ENCODE measurements at places on chromosomes 1 and 21.

DNA sequence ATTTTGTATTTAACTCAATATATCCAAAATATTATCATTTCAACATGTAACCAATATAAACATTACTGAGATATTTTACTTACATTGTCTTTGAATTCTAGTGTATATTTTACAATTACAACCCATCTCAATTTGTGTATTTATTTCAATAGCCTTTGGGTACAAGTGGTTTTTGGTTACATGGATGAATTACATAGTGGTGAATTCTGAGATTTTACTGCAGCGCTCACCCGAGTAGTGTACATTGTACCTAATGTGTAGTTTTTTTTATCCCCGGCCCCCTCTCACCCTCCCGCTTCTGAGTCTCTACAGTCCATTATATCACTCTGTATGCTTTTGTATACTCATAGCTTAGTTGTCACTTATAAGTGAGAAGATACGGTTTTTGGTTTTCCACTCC, 117.0 kb upstream of the GALNT2 start:
- no peak for DNase-seq

- peak; percentile 90 for DNase-seq
Observed at GRCh38 chr21:45460611-45461368, 55.8 kb downstream of the COL18A1 start.

GRCh38 chr1:75165264-75165663, 31.1 kb downstream of the LHX8 start:
- no peak for DNase-seq

GRCh38 chr1:204102739-204103430, 30.0 kb downstream of the SOX13 start:
- DNase-seq, result no peak

- DNase-seq, result peak; percentile 1
Observed at GRCh38 chr21:21436012-21436534, 437.9 kb downstream of the NCAM2 start.

DNA sequence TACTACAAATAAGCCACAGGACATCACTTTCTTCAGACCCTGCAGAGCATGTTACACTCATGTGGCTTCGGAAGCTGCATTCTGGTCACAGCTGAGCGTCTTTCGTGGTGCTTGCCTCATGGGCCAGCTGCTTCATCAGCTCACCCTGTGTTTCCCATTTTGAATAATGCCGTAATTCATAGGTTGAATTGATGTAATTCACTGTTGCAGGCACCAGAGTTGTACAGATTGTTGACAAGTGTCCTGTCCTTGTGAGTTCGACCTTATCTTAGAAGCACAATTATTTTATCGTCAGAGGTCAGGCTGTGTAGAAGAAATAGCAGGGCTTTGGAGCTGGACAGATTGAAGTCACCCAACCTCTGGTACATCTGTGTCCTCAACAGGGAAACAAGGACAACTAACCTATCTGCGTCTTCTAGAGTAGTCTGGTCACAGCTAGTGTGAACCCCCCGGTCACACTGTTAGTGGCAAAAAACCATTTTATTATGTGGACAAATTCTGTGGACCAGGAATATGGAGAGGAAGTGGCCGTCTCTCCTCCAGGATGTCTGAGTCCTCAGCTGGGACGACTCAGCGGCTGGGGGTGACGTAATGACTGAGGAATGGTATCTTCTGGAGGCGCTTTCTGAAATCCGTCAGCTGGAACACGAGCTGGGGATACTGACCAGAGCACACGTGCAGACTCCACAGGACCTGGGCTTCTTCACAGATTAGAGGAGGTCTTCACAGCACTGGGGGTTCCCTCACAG, 17.8 kb downstream of the PKNOX1 start:
- peak; percentile 92 for DNase-seq

DNA sequence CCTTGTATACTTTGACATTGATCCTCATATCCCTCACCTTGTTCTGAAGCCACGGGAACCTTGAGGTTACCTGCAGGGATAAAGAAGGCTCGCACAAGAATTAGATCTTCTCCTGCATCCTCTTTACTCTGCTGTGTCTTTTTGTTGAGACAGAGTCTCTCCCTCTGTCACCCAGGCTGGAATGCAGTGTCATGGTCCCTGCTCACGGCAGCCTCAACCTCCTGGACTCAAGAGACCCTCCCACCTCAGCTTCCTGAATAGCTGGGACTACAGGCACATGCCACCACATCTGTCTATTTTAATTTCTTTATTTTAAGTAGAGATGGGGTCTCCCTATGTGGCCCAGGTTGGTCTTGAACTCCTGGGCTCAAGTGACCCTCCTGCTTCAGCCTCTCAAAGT, 134.7 kb downstream of the PTPRC start:
- no peak for DNase-seq

DNA sequence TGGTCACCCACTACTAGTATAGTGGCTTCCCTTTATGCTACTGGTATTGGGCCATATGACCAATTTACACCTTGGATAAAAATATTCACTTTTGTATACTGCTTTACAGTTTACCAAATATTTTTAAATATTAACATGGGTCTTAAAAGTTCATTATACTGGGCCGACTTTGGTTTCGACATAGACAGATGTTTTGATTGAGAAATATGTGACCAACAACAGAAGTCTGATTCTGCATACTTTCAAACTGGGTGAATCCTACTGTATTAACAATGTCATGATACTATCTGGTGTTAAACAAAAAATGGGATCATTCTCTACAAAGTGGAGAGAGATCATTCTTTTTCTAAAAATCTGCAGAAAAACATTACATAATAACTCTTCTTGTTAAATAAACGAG, 134.8 kb downstream of the AKT3 start:
- DNase-seq, result peak; percentile 32

DNA sequence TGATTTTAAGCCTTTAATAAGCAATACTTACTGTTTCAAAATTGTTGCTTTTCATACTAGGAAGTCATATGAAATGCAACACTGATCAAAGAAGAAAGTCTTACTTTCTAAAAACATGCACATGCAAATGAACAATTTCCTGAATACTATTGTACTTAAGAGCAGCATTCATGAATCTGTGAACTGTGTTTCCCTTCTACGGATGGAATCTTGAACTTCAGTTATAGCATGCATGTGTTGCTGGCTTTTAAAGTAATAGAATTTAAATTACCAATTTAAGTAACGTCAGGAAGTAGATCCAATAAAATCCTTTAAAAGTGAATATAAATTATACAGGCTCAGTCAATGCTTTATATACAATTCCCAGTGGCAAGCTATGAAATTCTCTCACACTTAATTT, 348.9 kb downstream of the KCNT2 start:
- DNase-seq, result no peak

GRCh38 chr1:245205396-245205795, 50.6 kb downstream of the KIF26B start:
- peak; percentile 24 for DNase-seq

- DNase-seq, result no peak
Observed at GRCh38 chr1:221149555-221150075, 270.4 kb downstream of the HLX start.

DNA sequence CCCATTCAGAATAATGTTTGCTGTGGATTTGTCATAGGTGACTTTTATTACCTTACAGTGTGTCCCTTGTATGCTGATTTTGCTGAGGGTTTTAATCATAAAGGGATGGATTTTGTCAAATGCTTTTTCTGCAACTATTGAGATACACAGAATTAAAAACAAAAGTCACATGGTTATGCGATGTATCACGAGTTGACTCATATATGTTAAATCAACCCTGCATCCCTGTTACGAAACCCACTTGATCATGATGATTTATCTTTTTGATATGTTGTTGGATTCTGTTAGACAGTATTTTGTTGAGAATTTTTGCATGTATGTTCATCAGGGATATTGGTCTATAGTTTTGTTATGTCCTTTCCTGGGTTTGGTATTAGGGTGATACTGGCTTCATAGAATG, 10.7 kb upstream of the OR2T34 start:
- DNase-seq, result no peak

DNA sequence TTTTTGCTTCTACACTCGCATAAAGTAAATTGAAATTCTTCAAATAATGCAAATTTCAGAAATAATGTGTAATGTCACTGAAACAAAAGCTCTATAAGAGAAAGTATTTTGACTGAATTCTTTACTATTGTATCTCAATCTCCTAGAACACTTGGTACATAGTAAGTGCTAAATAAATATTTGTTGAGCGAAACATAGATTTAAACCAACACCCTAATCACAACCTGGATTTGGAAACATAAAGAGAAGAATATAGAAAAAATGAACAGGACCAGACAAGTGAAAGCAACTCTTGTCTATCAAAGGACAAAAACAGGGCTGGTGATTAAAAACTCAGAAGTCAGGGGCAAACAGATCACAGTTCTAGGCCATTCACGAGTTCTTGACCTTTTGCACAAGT, 74.3 kb downstream of the AK5 start:
- no peak for DNase-seq

DNA sequence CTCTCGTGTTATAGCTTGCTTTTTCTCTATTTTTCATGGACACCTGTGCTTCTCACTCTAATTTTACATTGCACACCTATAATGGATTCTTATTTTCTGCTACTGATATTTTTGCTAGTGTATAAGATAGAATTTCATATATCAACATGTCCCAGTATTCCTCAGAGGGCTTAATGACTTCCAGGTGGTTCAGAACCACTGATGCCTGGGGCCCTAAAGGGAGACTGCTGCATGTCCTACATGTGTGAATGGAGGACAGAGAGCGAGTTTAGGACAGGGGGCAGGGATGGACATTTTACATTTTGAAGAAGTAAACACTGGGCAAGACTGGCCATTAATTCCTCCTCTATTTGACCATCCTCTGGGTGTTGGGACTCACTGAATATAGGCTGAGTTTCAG, 100.6 kb downstream of the DISC1 start:
- no peak for DNase-seq

- no peak for DNase-seq
Observed at GRCh38 chr21:35023396-35024070, 25.6 kb downstream of the RUNX1 start.

DNA sequence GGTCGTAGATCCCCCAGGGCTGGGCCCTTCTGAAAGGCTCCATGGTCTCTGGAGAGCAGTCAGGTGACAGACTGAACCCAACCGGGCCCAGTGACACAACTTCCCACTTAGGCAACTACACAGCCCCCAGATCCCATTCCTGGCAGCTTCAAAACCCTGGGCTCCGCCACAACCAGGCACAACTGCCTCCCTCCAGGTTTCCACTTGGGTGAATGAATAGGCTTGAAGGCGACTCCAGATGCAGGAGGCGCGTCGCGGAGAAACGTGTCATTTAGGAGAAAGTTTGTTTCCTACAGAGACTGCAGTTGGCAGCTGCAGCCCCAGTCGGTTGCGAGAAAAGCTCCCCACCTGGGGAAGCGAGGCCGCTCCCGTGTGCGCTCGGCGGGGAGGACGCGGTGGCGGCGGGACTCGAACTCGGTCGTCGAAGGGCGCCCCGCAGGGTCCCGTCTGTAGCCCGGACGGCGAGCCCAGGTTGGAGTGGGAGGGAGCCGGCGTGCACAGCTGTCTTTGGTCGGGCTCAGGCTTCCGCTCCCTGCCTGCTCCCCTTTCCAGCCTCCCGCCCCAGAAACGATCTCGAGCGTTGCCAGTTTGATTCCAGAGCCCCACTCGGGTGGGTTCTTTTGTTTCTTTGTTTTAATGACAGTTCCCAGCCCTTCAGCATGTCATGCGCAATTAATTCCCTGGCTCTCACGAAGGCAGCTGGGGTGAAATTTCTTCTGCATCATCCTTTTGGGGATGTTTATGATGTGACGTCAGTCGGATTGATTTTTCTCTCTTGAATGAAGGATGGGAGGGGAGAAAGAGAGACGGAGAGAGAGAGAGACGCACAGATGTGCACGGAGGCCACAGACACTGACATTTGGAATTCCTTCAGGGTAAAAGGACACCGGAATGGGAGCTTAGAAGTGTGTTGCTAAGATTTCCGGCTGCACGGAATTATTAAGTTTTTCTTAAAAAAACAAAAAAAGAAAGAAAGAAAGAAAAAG, 862 bp upstream of the SGIP1 start:
- DNase-seq, result peak; percentile 60

DNA sequence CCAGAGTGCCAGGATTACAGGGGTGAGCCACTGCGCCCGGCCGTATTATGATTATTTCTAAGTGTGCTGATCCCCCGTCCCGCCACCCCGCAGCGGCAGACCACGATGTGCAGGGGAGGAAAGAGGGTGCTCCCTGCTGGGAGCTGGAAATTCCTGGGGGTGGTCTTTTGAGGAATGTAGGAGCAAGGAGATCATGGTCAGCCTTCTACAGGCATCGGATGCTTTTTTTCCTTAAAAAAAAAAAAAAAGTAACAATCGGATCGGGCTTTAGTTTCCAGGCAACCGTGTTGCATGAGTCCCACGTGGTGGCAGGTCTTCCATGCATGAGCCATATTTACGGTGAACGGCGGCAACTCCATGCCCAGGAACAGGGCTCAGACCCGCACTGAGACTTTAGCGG, 74.2 kb upstream of the COX20 start:
- no peak for DNase-seq

GRCh38 chr1:76302711-76303339, 228.3 kb downstream of the ST6GALNAC3 start:
- DNase-seq, result no peak

DNA sequence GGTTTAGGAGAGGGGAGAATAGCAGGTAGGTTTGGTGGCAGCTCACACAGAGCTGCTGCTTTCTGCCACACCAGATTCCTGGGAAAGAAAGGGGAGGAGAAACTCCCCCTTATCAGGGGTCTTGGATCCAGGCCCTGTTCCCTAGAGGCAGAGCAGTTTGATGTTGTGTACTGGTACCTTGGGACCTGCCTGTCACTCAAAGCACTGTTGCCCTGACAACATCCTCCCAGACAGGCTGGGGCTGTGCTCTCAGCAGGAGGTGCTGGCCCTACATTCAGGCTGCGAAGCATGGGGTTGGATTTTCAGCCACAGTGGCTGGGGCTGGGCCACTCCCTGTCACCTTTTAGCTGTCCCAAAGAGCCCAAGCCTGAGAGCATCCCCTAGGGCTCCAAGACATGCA, 188.0 kb downstream of the GRIK3 start:
- no peak for DNase-seq

GRCh38 chr1:57799490-57800115, 375.7 kb upstream of the DAB1 start:
- no peak for DNase-seq

DNA sequence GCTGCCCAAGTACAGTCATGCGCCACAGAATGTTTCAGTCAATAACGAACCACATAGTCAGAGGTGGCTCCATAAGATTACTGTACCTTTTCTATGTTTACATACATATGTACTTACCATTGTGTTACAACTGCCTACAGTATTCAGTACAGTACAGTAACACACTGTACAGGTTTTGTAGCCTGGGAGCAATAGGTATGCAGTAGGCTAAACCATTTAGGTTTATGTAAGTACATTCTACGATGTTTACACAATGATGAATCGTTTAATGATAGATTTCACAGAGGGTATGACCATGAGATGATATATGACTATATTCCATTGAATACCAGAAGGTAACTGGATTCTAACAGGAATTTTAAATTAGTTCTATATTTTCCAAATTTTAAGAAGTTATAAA, 10.5 kb downstream of the YY1AP1 start:
- no peak for DNase-seq

- DNase-seq, result no peak
Observed at GRCh38 chr1:218575079-218575478, 229.9 kb downstream of the TGFB2 start.

DNA sequence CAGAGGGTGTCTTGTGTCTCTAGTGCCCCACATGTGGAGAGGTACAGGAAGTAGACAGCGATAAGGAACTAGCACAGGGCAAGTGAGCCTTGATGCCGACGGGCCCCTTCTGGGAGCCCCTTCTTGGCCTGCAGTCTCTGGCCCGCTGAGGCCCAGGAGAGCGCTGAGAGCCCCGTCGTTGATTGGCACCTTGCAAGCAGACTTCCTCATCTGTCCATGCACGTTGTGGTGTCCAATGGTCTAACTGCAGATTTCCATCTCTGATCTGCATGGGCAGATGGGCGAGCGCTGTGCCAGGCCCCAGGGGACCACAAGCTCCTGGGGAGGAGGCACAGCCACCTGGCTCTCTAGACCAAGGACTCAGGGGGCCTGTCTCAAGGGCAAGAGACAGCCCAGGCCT, 32.4 kb downstream of the PLEKHA6 start:
- DNase-seq, result no peak
